Aorta (tissue), 5 donors: ENCODE measurements at places on chromosomes 1 and 21.

DNA sequence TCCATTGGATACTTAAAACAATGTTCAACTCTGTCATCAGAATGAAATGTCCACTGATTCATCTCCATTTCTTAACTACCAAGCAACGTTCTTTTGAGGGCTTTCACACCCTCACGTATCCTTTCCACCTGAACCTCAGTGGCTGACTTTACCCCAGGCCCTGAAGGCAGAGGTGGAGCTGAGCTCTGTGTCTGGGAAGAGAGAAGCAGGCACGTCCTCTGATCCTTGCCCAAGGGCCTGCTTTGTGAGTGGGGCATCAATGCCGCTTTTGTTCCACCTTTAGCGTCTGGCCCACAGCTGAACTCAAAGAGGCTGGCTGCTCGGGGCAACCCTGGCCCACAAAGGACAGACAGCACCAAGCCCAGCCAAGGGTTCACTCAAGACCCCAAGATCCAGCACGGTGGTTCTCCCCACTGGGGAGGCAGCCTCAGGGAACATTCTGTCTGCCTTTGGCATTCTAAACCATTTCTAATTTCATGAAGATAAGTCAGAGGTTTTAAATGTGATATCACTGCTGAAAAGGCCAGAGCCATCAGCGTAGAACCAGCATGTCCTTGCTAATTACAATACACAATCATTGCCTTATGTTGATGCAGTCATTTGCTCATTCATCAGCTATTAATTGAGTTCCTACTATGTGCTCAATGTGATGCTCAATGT, 126.0 kb upstream of the UBE2U start:
- no peak for DNase-seq

DNA sequence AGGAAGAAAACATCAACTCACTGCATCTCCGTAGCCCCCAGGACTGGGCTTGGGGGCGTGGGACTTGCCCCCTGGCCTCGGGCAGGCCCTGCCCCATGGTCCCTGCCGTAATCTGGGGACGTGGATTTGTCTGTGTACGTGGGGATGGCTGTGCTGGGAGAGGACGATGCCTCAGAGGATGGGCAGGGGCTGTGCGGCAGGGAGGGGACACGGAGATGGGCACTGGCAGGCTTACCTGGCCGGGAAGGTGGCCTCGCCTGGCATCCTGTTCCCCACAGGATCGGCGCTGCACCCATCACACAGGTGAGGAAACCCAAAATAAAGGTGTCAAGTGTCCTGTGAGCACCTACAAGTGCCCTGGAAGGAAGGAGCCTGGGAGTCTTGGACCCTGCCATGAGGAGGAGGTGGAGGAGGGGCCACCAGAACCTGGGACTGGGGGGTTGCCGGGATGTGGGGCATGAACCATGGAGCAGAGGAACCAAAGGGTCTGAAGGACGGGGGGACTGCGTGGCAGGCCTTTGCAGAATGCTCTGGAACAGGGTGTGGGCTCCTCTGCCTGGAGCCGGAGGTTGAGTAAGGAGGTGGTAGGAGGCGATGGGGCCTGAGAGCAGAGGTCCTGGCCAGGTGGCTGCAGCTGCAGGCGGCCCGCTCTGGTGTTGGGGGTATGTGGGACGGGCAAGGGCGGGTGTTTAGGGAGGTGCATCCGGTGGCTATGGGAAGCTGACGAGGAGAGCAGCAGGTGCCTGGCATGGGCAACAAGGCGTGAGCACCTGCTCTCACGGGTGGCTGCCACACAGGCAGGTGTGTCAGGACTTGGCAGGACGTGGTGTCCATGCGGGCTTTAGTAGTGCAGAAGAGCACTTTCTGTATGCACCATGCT, 27.8 kb upstream of the LRRC3 start:
- peak; percentile 75 for DNase-seq

- DNase-seq = no peak
Measured at GRCh38 chr1:22285549-22286396, 142.9 kb upstream of the WNT4 start.

DNA sequence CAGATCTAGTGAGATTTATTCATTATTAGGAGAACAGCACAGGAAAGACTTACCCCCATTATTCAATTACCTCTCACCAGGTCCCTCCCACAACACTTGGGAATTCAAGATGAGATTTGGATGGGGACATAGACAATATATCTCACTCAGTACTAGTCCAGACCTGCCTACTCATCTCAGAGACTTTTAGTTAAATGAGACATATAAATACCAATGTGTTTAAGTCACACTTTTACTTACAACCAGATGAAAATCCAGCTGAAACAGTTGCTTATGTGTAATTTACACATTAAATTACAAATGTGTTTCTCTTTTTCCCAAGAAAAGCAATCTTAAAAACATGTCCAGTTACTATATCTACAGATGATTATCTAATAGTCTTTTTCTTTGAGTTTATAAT, 1145.6 kb downstream of the KCNT2 start:
- DNase-seq = no peak

- peak; percentile 98 for DNase-seq
Measured at GRCh38 chr1:225881959-225882693, at the start of gene TMEM63A. Gene TMEM63A (minus strand): TSS chr1:225882380. CDS start chr1:225877580, 4,800 bp downstream.

DNA sequence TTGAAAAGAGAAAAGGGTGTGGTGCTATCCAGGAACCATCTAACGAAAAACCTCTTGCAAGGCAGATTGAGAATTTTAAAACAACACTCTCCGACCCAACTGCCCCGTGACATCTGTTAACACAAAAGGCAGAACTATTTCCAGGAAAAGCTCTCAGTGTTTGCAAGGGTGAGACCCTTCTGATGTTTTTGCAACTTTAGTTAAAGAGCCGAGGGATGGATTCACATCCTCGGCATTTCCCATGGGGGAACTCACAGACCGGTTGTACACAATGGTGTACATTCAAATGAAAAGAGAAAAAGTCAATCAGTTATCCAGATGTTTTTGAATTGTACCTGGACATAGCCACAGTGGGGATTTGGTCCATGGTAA, 120.0 kb downstream of the NGF start:
- DNase-seq = no peak

GRCh38 chr1:65792669-65793358, at the start of gene PDE4B:
Gene PDE4B (plus strand): TSS chr1:65792895.
- DNase-seq = peak; percentile 51

DNA sequence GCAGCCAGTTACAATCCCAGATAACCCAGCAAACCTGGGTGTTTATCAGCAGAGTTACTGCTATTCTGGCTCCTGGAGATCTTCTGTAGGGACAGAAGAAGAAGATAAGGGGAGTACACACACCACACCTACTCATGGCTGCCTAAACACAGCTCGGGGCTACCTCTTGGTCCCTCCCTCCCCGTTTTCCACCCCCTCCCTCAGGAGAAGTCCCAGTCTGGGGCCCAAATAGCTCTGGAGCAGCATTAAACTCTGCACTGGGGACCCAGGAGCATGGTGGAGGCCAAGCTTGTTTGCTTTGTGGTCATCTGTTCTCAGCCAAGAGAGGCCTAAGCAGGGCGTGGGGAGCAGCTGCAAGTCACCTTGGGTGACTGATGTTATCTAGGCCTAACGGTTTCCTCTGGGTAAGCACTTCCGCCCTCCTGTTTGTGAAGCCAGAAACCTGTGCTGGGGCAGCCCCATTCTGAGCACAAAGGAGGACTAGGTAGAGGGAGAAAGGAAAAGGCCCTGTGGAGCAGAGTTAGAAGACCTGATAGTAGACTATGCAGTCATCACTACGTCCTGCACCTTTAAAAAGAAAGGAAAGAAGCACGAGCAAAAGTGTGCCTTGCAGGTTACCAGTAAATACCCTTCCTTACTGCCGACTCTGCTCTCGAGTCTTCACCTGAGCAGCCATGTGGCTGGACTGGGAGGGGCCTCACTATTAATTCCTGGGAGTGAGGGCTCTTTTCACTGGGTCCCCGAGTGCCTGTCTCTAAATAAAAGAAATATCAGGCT, 2.0 kb upstream of the RCSD1 start:
- DNase-seq = no peak

DNA sequence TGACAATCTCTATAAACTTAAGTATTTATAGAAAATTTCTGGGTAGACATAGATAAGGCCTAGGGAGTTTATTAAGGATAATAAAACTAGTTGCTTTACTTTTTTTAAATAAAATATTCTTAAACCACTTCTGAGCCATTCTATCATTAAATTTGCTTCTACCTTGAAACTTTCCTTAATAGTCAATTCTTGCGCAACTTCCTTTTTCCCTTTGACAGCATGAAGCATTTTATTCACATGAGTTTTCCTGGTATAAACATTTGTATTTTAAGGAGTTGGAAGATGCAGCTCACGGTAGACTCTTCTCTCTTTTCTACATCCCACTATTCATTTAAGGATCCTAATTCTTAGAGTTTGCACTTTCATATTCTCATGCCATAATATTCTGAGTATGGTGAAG, 75.8 kb upstream of the DPH5 start:
- no peak for DNase-seq

DNA sequence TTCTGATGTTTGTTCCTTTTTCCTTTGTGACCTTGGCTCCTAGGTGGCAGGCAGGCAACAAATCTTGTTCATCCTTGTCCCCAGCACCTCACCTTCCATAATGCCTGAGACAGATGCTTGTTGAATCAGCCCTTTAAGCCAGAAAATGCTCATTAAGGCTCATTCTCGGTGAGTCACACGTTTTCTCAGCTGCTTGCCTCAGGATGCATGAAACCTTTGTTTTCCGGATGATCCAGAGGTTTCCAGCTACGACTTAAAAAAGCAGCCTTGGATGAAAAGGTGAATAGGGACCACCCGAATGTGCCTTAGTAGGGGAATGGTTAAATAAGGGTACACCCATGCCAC, 4.6 kb upstream of the ATP13A2 start:
- no peak for DNase-seq

DNA sequence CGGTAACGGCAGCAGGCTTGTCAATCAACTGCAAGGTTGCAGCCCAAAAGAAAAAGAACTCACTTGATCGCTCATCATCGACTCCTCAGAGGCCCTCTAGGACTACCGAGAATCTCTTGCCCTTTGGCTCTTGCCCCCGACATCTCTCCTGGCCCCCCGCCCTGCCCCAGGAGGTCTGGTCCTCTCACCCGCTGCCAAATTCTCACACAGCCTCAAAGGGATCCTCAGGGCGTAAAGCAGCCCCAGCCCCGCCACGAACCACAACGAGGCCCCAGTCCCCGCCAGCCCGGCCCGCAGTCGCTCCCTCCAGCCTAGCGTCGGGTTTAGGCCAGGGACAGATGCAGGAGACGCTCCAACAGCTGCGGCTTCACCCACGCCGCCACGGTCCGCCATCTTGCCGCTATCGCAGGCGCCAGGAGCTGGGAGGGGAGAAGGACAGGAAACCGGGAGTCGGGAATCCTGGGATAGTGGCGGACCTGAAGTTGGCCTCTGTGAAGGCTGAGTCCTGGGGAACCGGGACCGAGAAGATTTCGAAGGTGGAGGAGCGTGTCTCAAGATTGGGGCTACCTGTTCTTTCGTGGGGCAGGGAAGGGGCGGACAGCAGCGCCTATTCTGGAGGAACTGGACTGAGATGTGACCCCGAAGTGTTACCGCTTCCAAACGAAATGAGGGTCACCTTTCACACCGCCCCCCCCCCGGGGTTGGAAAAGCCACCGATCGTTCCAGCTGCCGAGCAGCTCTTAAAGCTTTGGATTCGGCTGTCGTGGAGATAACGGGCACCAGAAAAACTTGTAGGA, at the start of gene ST7L:
TSS of gene ST7L (minus strand) at position 421 of the 797 bp plus-strand sequence. CDS start at position 393, 28 bp downstream.
- DNase-seq = peak; percentile 73

GRCh38 chr21:26637201-26637745, 64.2 kb upstream of the CYYR1 start:
- DNase-seq = no peak

GRCh38 chr1:209053587-209053986, 529.9 kb upstream of the CAMK1G start:
- DNase-seq = no peak

DNA sequence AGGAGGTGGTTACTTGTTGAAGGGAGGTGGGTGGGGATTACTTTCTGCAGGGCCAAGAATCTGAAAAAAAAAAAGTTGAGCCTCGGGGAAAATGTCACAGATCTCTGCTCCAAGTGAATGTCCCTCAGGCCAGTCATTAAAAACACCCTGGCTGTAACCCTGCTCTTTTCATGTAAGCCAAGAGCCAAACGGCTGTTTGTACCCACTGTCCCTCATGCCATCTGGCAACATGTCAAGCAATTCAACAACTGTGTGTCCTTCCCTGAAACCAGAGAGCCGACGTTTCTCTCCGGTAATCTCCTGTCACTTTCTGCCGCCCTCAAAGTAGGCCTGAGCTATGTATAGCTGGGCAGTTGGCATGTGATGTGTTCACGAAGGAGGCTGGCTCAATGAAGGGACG, 14.7 kb downstream of the CASQ2 start:
- no peak for DNase-seq

DNA sequence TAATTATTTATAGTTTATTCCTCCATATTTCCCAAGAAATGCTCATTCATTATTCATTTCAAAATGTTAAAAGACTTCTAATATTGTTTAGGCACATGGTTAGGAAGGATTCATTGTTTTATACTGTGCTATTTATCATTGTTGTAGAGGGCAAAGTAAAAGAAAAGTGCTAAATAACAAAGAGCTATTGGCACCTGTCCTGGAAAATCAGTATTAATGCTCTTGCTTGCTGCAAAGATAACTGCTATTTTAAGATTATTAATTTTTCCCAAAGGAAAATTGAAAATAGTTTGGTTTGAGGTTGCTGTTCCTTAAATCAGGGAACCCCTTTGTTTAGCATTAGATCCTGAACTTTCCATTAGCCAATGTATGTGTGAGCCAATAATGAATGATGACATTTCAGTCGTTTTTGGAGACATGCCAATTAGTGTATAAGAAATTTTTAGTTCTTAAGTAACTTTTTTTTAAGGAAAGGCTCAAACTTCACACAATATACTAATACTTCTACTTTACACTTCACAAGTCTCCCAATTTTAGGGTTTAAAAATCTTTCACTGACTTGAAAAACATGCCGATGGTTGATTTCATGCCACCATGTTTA, 39.9 kb downstream of the EPB41 start:
- no peak for DNase-seq

- no peak for DNase-seq
Measured at GRCh38 chr21:34722684-34723300, 54.0 kb downstream of the CLIC6 start.

DNA sequence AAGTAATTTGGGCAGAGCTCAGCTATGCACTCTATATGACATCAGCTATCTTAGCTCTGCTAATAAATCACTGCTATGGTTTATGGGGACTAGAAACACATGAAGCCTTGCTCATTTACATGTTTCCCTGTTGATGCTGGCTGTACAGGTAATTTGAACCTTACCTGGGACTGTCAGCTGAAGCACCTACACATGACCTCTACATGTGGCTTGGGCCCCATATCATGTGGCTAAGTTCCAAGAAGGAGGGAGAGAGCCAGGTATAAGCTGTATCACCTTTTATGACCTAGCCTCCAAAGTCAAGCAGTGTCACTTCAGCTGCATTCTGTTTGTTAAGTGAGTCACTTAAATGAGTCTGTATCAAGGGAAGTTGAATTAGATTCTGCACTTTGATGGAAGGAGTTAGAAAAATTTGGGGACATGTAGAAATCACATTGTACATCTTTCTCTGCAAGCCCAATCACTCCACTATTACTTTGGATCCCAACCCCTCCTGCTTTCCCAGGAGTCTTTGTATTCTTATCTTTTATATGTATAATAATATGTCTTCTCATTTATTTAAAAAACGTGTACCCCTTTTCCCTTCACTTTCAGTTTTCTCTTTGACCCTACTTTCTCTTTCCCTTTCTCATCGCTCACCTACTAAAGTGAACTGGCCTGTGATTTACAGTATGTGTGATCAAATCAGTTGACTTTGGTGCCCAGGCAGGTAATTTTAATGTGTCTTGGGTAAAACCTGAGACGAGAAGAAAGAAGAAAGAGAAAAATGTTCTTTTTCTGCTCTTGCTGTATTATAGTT, 53.4 kb upstream of the PRKACB start:
- DNase-seq = no peak
